ENCODE measurements at places on chromosomes 7 and 10.

GRCh38 chr10:72821606-72822005 lies 71.9 kb upstream of the OIT3 start:
- DNase-seq = no peak

GRCh38 chr10:118754229-118754555 lies 578 bp downstream of the CACUL1 start:
- DNase-seq = no peak

- DNase-seq = no peak
Observed at GRCh38 chr10:74337330-74338016, 186.5 kb downstream of the ADK start.

DNA sequence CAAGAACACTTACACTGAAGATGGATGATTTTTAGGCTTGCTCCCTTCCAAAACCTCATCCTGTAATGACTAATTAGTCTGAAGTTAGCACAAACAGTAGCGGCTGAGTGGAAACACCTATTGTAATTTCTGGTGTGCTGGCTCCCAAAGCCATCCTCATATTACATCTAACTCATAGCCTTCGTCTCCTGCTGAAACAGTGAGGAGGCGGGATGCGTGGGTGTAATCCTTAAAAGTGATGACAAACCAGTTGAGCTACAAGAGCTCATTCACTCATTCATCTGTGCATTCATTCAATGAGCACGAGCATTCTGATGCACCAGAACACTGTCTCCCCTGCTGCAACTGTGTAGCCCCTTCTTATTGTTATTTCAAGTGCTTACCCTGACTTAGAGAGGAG lies 235.3 kb downstream of the CALN1 start:
- no peak for DNase-seq

GRCh38 chr7:37216923-37217322 lies 231.7 kb downstream of the ELMO1 start:
- DNase-seq = no peak

GRCh38 chr7:325051-325798 lies 35.3 kb downstream of the FOXL3 start:
- no peak for DNase-seq

- no peak for DNase-seq
Observed at GRCh38 chr7:29341156-29341555, 146.6 kb downstream of the CHN2 start.
